Kidney (tissue), 22 donors: ENCODE measurements at places on chromosomes 3 and 15. TPM values are rescaled to one million over a fixed set of nuclear protein-coding genes. Genes with fewer than 3 reads are reported as not detected.

FAM107A gene
- 52.5 TPM for polyA plus RNA-seq

SENP5 gene
- polyA plus RNA-seq: 5.8 TPM

DNA sequence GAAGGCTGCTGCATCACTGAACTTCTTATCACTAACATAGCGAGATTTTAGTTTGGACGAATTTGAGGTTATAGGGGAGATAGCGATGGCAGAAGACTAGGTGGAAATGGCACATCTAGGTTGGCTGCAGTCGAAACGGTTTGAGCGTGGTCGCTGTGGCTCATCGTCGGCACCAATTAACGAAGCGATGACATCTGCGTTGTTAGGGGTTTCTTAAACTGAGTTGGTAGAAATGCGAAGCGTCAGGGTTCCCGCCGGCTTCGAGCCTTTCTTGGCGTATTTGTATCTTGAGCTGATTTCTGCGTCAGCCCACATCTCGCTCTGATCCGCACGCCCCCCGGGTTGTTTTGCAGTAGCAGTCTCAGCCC is 319 bp downstream of the LNP1 start:
- peak; percentile 66 for DNase-seq

MED12L gene
- polyA plus RNA-seq: 0.13 TPM

- peak; percentile 96 for DNase-seq
Observed at GRCh38 chr3:64489361-64490044, 198.3 kb downstream of the ADAMTS9 start.
